ENCODE measurements at places on chromosomes 2 and 18.

DNA sequence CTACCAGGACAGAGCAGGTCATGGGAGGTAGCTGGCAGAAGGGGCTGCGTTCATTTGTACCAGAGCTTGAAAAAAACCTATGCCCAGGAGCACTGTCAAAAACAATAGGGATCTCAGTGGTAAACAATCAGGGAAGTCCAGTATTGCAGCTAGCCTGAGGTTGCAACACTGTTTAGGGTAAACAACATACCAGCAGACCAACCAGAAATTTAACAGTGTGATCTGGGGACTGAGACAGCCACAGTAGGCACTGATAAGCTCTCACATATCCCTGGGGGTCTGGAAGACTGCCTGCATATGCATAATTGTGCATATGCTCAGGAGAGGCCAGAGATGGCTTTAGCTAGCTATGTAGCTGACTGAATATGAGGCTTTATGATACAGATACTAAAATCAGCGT is 12.0 kb upstream of the ZCCHC2 start:
- DNase-seq: no peak

DNA sequence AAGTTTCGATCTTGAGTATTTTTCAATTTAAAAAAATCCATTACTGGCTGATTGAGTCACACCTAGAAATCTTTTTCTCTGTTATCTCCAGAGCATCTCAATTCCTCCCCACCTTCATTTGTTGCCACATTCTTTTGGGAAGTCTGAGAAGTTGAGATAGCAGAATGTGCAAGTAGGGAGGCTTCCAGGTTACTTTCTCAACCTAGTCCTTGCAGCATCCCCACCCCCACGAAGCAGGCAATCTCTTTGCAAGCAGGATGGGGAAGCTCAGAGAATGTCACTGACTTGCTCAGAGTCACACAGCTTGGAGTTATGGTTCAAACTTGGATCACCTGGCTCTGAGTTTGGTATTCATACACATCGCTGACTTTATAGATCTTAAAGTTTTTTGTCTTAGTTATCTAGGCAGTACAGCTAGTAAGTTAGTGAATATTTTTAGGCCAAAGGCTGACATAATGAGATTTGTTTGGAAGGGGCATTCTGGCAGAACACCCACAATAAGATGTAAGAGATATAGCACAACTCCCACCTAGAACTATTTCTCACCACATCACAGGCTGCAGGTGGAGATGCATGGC is 25.9 kb upstream of the LCLAT1 start:
- DNase-seq: no peak

DNA sequence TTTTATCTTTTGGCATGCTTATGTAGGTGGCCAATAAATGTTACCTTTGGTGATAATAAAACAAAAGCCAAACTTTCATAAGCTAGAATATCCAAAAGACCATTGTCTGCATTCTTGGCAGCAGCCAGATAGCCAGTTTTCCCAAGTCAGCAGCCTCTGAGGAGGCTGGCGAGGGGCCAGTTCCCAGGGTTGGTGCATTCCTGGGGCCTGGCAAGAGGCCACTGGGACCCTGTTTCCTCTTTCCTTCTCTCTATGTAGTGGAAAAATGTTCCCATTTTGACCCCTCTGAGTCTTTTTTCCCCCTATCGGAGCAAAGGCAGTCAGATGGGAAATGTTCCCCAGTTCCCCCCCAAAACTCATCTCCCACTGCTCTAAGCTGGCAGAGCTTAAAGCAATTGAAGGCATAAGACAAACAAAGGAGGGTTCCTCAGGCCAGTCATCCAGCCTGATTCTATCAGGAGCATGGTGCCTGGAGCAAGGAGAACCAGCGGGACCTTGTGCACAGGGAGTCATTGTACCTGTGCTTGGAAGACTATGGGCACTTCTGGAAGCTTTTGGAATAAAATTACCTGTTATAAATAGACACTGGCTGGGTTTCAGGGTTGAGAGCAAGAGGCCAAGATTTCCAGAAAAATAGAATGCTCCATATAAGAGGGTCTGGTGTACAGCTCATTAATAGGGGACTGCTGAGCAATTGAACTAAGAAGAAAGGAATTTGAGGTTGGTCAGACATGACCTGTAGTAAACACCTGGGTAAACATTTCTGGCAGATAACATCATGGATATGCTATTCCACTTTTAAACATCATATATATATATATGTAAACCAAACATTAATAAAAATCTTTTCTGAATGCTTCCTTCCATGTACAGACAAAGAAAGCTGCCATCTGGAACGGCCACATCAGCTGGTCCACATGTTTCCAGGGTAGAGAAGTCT is 63.4 kb downstream of the NCKAP5 start:
- DNase-seq: no peak

- DNase-seq: no peak
Observed at GRCh38 chr18:3224223-3224622, 4.5 kb upstream of the MYOM1 start.

DNA sequence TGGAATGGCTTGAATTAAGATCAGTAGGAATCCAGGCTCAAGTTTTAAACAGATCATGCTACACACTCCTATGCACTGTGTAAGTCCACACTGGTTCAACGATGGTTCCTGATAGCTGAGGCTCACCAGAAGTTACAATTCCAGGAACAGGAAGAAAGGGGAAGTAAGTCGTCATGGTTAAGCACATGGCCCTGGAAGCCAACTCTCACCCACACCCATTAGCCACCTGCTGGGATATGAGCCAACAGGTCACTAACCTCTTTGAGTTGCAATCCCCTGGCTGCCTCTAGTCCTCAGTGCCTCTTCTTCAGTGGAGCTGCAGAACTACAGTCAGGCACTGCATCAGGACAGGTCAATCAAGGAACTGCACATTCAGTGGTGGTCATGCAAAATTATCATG is 133.5 kb downstream of the TMEM182 start:
- no peak for DNase-seq

DNA sequence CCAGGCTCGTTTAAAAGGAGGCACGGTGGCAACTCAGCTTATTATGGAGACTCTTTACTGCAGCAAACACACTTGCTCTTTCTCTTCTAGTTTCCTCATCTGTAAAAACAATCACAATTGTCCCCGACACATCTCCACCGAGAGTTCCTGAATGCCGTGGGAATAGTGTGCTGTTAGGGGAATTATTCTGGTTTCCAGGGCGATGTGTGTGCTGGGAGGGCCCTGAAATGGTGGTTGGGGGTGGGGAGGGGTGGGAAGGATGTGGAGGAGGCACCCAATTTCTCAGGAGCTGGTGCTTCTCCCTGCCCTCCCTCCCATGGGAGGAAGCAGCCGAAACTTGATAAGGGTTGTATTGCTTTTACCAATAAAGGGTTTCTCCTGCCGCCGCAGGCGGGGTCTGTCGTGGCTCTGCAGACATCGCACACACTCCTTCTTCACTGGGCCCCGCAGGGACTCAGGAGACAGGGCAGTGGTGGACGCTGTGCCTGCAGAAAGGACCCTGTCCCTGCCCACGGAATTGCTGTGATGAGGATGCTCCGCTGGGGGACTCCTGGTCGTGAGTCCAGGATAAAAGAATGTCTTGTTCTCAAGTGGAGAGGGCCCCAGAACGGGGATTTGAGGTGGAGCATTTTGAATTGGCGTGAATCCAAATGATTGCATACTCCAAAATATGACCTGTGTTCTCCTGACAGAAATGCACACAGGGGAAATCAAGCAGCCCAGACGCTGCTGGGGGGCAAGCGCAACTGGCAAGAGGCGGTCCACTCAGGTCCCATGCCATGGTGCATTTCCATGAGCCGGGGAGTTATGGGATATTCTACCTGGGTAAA is 119.2 kb downstream of the ACKR3 start:
- DNase-seq: no peak

- DNase-seq: no peak
Observed at GRCh38 chr18:73614812-73615211, 532.8 kb downstream of the FBXO15 start.

- DNase-seq: no peak
Observed at GRCh38 chr2:166516712-166517303, 22.8 kb upstream of the SCN7A start.

DNA sequence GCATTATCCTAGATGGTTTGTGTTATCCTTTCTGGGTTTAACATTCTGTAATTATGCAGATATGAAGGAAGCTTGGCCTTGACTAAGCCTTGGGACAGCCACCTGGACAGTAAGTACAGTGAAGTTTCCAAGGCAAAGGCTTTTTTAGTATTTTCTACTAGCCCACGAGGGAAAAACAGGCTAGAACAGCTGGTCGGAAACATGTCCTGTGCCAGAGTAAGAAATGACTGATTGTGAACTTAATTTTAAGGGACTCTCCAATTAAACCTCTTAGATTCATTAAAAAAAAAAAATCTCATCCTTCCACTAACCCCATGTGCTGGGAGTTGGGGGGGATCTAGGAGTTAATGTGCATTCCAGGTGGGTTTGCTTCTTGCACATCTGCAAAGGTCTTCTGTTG is 720.8 kb downstream of the SLC4A3 start:
- DNase-seq: no peak

GRCh38 chr2:8605351-8606065 is 76.3 kb upstream of the ID2 start:
- no peak for DNase-seq

DNA sequence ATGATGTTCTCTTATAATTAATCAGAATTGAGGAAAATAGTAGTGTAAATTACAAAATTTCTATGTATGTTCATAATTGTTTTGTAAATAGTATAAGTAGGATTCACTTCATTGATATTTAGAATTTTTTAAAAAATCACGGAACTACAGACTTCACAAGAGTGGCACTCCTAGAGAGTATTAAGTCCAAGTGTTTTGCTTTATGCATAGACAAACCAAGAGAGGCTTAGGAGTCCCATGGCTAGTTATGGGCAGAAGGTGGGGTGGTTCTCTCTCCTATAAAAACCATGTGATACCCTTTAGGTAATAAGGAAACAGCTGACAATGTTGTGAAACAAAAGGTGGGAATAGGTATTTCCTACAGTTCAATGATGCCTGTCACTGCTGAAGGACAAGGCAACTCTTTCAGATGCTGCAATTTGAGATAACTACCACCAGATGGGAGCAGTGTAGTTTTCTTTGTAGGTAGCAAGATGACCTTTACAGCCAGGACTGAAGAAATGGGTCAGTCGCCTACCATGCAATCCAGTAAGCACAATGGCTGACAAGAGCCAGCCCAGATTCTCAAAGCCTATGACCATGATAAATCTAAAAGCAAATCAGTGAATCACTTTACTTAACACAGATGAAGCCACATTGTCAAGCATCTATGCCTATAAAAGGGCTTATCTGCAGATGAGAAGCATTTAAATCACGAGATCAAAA is 83.9 kb downstream of the AAK1 start:
- DNase-seq: no peak

DNA sequence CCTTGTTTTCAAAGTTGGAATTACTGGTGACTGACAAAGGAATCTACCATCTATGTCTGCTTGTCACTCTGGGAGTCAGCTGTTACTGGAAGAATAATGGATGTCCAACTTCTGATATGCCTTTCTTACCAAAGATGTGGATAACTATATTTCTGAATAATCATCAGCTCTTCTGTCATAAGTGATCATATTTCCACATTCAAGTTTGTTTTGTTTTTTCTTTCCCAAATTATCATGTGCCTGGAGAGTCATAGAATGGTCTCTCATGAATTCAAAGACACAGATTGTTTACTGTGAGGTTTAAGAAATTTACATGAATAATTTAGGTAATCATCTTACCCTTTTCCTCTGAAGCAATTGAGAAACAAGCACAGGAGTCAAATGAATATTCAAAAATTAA is 986.7 kb upstream of the CDH2 start:
- DNase-seq: no peak

DNA sequence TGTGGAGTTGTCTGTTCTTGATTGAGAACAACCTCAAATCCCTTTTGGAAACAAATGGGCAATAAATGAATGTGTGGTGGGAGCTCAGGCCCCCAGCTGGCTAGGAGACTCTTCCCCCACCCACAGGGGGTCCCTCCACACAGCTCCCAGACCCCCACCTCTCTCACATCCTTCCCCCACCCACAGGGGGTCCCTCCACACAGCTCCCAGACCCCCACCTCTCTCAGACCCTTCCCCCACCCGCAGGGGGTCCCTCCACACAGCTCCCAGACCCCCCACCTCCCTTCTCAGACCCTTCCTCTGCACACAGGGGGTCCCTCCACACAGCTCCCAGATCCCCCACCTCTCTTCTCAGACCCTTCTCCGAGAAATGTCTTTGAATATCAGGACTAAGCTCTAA is 79.0 kb upstream of the CTDP1 start:
- DNase-seq: no peak

GRCh38 chr2:131543385-131543891 is 15.8 kb downstream of the CCDC74A start:
- DNase-seq: no peak

DNA sequence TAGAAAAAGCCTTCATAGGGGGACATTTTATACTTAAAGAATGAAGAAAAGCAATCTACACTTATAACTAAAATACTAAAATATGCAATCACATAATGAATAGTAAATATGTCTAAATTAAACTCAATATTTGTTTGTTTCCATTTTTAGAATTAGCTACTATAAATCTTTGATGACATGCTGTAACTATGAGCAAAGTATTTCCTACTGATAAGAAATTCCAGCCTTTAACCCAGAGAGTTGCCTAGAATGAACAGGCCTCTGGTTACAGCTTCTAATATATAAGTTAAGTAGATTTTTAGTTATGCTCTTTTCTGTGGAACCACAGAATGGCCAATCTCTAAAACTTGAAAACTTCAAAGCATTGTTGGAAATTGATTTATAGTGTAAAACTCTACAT is 1465.6 kb upstream of the ZEB2 start:
- no peak for DNase-seq

DNA sequence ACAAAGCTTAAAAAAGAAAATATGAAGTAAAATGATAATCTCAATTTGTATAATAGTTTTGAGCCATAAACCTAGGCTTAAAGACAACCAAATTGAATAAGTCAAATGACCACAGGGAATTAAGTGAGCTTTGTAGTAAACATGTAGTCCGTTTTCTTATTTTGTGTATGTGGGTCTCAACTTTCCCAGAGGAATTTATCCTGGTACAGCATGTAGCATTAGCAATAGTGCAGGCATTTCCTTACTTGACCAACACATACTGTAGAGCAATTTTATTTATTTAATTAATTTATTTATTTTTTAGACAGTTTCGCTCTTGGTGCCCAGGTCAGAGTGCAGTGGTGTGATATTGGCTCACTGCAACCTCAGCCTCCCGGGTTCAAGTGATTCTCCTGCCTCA is 37.5 kb upstream of the MTCL1 start:
- no peak for DNase-seq

DNA sequence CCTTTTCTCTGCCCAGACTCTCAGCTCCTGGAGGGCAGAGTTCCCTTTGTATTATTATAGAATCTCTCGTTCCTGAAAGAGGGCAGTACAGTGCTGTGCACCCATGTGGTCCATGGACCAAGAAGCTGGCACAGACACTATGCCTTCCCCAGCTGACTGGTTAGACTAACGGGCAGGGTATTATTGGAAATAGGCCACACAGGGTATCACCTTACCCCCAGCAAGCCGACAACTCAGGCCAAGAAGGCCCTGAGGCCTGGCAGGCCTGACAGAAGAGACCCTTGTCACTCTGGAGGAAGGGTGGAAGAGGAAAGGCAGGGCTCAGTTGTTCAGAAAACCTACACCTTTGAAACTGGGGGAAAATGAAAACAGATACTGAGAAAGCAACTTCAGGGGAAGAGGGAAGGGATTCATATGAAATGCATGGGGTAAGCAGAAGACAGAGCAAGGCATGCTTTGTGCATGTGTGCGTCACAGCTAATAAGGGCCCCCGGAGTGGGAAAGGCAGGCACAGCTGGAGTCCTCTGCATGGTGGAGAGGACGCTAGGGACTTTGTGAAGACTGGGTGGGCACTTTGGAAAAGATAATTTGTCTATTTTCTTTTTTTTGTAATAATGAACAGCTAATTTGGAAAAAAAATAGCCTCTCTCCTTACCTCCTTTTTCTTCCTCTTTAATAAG is 476.8 kb upstream of the CELF4 start:
- DNase-seq: no peak
